ENCODE measurements at places on chromosomes 5 and 9.

DNA sequence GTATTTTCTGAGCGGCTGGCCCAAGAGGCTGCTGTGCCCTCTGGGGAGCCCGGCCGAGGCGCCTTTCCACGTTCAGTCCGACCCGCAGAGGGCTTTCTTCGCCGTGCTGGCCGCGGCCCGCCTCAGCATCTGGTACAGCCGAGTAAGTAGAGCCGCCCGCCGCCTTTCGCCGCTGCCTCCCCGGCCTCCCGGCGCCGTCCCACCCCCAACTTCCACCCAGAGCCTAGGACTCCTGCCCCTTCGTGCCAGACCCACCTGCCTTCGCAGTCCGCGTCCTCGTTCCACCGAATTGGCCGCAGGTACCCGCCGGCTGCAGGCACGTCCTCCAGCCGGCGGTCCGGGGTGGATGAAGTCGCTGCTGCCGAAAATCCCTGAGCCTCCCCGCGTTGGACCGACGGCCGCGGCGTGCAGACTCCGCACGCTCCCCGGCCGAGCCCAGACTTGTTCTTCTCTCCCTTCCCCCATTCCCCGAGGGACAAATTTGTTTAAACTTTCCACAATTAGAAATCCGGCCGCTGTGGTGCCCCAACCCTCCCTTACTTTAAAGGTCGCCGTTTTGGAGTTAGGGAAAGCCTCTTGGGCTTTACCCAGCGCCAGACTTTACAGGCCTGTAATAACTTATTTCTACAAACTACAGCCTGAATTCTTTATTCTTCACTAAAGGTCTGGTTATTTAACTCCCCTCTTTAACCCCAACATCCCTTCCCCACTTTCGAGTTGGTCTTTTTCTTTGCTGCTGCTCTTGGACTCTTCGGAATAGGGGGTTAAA lies 589 bp downstream of the RIC1 start:
- DNase-seq, result peak; percentile 23

DNA sequence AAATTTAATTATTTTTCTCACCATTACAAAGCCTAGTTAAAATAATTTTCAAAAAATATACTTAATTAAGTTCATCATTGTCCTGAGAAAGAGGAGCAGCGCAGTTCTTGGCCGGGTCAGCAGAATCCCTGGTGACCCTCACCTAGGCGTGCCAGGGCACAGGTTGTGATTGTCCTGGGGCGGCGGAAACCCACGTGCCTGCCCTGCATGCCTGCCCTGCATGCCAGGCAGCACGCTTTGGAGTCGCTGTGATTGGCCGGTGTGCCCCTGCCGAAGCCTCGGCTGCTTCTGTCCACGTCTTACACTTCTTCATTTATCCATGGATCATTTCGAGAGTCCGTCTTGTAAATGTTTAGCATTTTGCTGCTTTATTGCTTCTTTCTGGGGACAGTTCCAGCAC lies 25.6 kb downstream of the SLC12A2 start:
- DNase-seq, result no peak

GRCh38 chr5:34494111-34494755 lies 161.9 kb upstream of the RAI14 start:
- peak; percentile 12 for DNase-seq

- DNase-seq, result no peak
Measured at GRCh38 chr9:94824411-94824810, 97.9 kb downstream of the AOPEP start.

- peak; percentile 54 for DNase-seq
Measured at GRCh38 chr5:132526974-132527564, 16.3 kb downstream of the IL5 start.

DNA sequence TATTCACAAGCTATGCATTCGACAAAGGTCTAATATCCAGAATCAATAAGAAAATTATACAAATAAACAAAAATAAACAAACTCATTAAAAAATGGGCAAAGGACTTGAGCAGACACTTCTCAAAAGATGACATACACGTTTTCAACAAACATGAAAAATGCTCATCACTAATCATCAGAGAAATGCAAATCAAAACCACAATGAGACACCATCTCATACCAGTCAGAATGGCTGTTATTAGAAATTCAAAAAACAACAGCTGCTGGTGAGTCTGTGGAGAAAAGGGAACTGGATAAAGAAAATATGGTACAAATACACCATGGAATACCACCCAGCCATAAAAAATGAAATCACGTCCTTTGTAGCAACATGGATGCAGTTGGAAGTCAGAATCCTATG lies 45.1 kb upstream of the PUM3 start:
- DNase-seq, result no peak

DNA sequence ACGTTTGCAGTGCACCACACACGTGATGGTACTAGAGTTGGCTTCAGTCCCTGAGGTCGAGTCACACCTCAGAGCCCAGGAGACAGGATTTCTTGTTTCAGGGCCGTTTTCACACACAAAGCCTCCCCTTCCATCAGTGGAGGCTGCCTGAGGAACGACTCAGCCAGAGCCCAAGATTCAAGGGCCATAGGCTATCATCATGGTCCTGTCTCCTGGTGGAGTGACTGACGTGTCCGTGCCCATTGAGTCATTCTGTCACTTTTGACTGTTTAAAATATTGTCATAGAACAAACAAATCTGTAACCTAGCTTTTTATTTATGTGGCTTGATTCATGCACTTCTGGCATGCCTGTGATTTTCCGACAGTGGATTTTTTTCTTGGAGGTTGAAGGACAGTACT lies 28.3 kb downstream of the CAMK2A start:
- DNase-seq, result no peak

- no peak for DNase-seq
Measured at GRCh38 chr5:38830521-38831051, 15.2 kb upstream of the OSMR start.

GRCh38 chr5:92378966-92379611 lies 996.0 kb upstream of the ARRDC3 start:
- no peak for DNase-seq

DNA sequence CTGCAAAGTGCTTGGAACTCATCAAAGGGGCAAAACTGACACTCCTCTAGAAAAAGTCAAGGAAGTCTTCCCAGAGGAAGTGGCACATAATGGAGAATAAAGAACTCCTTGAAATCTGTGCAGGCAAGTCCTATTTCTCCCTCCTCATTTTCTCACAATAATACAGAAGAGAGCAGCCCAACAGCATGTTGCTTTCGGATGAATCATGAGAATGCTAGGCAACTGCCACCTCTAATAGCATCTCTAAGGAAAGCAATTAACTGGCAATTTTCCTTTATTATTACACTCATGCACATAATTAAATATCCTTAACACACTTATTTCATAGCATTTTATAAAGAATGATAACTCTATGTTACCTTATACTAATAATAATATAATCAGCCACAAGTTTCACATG lies 122.2 kb upstream of the PTGER4 start:
- DNase-seq, result no peak

- no peak for DNase-seq
Measured at GRCh38 chr5:168472329-168472728, 13.9 kb upstream of the RARS1 start.

GRCh38 chr9:91945277-91946085 lies 4.5 kb downstream of the ROR2 start:
- no peak for DNase-seq

DNA sequence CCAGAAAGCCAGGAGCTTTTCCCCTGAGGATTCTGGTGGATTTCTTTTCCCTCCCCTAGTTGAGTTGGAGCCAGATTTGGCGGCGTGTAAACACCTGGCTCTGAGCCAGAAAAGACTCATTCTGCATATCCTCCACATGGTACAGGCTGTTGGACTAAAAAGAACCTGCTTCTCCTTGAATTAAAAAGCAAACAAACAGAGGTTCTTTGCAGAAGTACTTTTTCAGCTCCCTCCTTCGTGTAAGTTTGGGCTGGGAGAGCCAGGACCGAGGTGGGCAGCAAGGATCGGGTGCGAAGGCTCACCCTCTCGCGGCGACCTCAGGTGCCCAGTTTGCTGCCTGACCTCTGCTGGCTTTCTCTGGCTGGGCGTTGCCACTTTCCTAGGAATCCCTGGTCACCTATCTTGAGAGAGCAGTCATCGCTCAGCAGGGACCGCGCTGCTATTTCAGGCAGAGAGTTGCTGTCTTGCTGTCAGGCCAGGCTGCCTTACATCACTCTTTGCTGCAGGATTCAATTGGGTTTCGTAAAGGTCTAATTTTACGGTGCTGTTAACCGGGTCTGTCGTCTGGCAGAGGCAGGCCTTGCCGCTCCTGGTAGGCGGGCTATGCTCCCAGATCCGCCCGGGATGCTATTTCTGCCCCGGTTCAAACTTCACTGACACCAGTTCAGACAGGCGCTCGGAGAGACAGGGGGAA lies 3.2 kb downstream of the PAPPA start:
- no peak for DNase-seq

DNA sequence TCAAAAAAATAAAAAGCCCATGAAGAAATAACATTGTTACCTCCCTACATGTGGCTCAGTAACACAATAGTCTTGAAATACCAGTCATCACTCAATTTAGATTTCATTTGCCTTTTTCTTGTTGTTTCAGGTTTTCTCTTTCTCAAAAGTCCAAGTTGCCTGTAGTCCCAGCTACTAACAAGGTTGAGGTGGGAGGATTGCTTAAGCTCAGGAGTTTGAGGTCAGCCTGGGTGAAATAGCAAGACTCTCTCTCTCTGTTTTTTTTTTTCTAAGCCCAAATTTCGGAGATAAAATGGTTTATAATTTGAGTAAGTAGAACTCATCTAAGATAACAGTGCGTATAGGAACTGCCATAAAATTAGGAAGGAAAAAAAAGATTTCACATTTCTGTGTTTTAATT lies 17.5 kb upstream of the NDUFS4 start:
- no peak for DNase-seq

GRCh38 chr5:27124590-27124989 lies 86.2 kb upstream of the CDH9 start:
- no peak for DNase-seq

GRCh38 chr5:24737163-24737562 lies 92.4 kb upstream of the CDH10 start:
- no peak for DNase-seq

DNA sequence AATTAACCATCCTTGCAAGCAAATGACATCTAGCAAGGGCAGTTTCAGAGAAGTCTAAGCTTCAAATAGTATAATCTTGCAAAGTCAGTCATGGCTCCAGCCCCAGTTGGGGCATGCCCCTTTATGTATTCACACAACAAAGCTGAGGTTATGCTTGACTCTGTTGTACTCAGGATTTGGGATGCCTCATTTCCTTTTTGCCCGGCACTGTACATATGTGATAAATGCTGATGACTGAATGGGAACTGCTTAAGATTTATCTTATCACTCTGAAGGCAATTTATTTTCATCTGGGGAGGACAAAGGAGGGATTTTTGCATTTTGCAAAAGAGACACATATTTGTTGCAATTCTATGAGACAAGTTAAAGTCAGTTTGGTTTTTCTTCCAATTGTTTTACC lies 219.2 kb downstream of the TRPM3 start:
- no peak for DNase-seq

- no peak for DNase-seq
Measured at GRCh38 chr5:141484641-141485311, at the start of gene PCDHGC4. Gene PCDHGC4 (plus strand): TSS chr5:141485030. CDS start chr5:141485174, 144 bp downstream.

- no peak for DNase-seq
Measured at GRCh38 chr5:176789873-176790615, 20.3 kb upstream of the UNC5A start.

DNA sequence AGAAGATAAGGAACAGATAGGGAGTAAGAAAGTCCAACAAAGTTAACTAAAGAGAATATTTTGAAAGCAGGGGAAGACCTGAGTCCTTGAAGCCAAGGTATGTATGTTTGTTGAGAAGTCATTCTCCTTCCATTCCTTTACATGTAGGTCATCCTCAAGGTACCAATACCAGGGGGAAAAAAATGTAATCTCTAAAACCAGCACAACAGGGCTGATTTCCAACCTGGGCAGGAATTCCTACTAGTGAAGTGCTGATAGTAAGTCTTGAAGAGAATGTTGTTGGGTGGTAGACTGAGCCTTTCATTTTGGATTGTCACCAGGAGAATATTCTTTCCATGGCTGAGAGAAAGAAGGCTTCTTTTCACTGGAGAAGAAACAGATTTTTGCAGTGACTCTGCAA lies 117.1 kb upstream of the ZNF462 start:
- no peak for DNase-seq

DNA sequence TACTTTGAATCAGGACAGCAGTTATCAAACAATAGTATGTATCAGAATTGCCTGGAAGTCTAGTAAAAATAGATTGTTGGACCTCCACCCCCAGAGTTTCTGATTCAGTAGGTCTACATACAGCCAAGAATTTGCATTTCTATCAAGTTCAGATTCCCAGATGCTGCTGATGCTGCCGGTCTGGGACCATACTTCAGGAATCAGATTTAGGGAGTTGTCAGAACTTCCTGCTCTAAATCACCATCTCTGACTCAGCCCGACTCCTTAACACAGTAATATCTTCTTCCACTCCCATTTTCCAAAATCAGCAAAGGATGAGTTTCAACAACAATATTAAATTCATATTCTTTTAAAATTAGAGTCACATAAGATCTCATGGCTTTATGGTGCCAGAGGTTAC lies 227.2 kb upstream of the TMEM161B start:
- DNase-seq, result no peak

Data from hematopoietic multipotent progenitor cell (in vitro differentiated cells).